ENCODE measurements at places on chromosomes 4 and X. TPM values are rescaled to one million over a fixed set of nuclear protein-coding genes. Genes with fewer than 3 reads are reported as not detected.

DNA sequence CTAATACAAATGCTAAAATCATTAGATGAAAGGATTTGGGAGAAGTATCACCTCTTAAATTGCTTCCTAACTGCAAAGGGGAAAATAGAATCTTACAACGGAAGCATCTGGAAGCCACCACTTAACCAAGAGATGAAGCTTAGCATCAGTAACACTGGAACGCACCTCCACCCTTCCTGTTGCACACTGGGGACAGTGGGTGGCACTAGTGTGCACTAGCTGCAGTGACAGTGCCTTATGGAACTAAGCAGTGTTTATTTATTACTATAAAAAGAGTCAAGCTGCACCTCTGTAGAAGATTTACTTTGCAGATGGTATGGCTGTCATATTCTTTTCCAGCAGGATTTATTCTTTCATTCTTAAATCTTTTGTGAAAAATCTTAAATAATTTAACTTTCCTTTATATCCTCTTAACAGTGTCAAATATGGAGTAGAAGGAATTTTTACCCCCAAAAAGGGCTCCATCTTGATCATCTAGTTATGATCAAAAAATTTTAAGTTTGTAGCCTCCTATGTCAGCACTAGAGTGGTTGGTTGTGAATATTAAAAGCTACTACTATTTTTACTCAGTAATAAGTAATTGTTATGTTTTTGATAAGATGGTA is 76.7 kb downstream of the SCD5 start:
- peak; percentile 12 for DNase-seq

GRCh38 chrX:68915778-68916177 is 87.0 kb downstream of the EFNB1 start:
- DNase-seq, result no peak

- DNase-seq, result no peak
These were observed 20.6 kb upstream of the COQ2 start for GRCh38 chr4:83305187-83305586.

DNA sequence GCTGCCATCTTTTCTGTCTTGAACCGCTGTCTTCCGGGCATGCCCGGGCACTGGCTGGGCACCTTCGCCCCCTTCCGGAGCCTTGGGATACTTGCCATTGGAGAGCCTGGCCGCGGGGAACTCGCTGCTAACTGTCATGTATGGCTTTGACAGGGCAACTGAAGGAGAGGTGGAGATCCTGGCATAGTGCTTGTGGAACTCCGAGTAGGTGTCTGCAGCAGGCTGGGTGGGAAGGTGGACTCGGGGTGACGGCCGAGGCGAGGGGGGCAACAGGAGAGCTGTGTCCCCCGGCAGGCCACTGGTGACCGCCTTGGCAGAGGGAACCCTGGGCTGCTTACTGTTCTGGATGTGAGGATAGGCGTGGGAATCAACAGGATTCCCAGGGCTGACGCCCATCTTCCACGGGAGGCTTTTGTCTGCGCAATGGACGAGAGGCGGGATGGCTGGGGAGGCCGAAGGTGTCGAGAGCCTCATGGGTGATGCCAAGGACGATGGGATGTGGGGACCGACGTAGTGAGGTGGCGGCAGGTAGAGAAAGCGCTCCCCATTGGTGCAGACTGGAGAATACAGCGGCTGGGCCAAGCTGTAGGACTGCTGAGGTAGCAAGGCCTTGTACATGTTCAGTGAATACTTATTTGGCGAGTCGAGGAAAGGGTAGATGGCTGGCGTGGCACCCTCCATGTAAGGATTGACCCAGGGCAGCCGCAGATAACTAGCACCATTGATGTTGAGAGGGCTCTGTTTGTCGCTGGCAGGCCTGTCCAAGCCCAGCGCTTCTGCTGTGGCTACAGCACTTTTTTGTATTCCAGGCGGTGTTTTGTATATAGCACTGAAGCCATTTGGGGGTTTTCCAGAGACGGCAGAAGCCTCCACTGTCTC is 23.4 kb downstream of the BCOR start:
- DNase-seq, result no peak

- peak; percentile 52 for DNase-seq
These were observed 3.1 kb downstream of the JADE1 start for GRCh38 chr4:128812442-128813235.

DNA sequence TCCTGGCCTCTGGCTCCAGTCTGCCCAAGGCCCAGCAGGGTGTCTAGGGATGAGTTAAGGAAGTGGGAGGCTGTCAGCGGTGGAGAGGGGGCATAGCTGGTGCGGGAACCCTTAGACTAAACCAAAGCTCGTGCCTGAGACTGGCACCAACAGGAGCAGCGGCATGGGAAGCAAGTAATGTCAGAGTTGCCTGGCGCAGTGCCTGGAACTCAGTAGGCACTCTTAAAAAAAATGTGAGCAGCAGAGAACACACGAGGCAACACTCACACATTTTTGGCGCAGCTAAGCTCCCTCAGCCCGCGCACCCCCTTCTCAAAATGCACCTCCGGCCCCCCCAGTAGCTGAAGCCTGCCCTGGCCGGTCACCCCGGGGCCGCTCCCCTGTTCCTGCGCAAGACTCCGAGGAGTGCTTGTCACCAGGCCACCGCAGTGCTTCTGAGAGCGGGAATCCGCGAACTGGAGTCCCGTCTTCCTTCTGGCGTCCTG is 583 bp downstream of the GABRE start:
- DNase-seq, result no peak

- no peak for DNase-seq
These were observed 25.5 kb upstream of the GPAT3 start for GRCh38 chr4:83510442-83510841.

- peak; percentile 9 for DNase-seq
These were observed 118.3 kb downstream of the DNAAF6 start for GRCh38 chrX:107324493-107325310.

GRCh38 chr4:123984886-123985285 is 588.3 kb downstream of the SPRY1 start:
- DNase-seq, result no peak

- no peak for DNase-seq
These were observed 97.5 kb downstream of the NPNT start for GRCh38 chr4:105992641-105993305.

DNA sequence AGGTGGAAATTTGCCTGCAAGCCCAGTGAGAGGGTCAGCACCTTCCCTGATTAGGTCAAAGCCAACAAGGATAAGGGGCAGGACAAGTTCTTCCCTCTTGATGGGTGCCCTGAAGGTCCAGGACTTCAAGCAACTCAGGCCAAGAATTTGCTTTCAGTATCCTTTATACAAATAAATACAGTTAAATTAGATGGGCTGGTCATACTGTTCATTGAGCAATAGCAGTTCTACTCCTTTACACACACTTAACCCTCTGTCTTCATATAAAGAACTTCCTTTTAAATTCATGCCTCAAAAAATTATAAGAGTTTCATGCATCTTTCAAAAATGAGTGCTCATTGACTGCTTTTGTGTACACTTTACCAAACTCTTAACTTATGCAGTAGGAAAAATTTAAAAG is 392.0 kb downstream of the SPRY1 start:
- no peak for DNase-seq

- no peak for DNase-seq
These were observed 5.5 kb downstream of the SOWAHD start for GRCh38 chrX:119763836-119764387.

- DNase-seq, result no peak
These were observed 31.5 kb downstream of the RAI2 start for GRCh38 chrX:17829566-17829965.

DNA sequence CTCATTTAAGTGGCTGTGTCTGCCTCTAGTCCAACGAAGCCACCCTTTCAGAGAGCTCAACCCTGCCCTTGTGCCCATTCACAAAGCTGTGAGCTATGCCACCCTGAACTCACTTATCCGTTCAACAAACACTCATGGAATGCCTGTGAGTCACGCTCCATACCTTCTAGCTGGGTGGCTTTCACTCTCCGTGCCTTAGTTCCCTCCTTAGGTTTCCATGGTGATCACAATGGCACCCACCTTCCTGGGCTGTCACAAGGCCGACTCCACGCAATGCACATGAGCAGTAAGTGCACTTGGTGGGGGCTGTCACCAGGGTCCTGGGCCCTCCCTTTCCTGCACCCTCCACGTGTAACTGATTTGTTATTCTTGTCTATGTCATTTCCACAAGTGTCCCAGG is 37.2 kb upstream of the PPP2R2C start:
- peak; percentile 23 for DNase-seq

- DNase-seq, result no peak
These were observed 38.3 kb downstream of the NDNF start for GRCh38 chr4:121034017-121034416.

DNA sequence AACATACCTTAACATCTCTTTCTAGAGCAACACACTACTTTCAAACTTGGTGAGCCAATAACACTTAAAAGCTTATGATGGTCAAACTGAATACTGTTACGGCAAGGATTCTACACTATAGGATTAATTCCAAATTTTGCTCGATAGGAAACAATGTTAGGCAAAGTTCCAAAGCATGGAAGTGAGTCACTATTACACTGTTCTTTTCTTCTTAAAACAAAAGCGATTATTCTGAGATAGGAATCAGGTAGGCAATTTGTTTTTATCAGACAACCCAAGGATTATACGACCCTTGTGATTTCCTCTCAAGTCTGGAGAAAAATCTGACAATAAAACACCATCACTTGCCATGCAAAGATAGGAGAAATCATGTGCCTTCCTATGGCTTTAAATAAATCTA is 81.5 kb downstream of the HUWE1 start:
- no peak for DNase-seq

DNA sequence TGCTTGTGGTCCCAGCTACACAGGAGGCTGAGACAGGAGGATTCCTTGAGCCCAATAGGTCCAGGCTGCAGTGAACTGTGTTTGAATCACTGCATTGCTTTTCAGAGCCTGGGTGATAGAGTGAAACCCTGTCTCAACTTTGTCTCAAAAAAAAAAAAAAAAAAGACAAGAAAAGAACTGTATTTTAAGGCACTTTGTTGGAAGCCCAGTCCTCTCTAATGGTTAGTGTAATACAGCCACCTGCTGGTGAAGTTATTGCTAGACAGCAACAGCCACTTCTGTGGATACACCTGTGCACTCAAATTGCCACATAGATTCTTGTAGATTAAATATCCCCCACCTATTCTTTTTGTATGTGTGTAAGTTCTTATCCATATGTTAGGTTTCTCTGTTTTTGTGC is 10.1 kb upstream of the FGG start:
- DNase-seq, result peak; percentile 12

- no peak for DNase-seq
These were observed 190.7 kb upstream of the MID1 start for GRCh38 chrX:10811111-10811510.

DNA sequence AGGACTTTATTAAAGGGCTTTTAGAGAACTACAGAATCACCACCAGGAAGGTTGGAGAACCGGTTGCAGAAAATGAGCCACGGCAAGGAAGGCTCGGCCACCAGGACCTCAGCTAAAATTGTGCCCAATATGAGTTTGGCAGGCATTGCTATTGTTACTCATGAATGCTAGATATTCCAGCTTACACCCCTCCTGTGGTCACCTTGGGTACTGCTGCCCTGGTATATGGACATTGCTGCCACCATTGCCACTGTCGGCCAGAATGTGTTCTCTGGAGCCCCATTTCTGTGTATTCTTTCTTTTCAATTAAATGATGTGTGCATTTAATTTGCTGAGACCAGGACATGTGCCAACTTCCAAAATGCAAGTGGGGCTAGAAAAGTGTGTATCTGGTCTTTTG is 626.7 kb upstream of the BOD1L1 start:
- no peak for DNase-seq

- no peak for DNase-seq
These were observed 458.8 kb downstream of the CCSER1 start for GRCh38 chr4:90585961-90586360.

DNA sequence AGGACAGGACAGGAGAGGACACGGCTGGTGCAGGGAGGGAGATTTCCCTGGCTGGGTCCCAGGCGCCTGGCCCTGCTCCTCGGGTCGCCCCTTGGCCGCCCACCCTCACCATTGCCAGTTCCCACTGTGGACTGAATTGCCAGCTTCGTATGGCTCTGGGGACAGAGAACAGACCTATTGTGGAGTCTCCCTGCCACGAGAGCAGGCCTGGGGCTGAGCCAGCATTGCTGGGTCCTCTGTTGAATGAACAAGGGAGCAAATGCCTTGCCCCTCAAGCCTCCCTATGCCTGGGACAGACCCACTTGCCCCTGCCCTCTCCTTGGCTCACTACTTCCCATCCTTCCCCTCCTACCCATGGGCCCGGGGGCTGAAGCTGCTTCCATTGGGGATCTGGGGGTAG is 4.3 kb downstream of the PLXNA3 start:
- no peak for DNase-seq

GRCh38 chrX:123184866-123185276 is 793 bp downstream of the GRIA3 start:
- no peak for DNase-seq

DNA sequence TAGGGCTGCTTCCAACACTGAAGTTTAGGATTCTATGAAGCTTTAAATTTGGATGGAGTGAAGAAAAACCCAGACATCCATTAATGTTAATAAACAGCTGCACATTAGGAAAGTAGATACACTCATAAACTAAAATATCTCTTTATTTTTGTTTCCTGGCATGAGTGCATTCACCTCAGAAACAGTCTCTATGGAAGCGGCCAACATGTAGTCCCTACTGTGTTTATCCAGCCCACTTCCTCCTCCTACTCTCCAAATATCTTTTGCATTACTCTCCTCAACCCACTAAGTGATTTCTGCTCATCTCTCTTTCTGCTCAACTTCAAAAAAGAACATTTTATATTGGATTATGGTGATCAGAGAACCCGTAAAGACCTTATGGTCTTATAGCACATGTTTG is 180.3 kb upstream of the MXRA5 start:
- no peak for DNase-seq

DNA sequence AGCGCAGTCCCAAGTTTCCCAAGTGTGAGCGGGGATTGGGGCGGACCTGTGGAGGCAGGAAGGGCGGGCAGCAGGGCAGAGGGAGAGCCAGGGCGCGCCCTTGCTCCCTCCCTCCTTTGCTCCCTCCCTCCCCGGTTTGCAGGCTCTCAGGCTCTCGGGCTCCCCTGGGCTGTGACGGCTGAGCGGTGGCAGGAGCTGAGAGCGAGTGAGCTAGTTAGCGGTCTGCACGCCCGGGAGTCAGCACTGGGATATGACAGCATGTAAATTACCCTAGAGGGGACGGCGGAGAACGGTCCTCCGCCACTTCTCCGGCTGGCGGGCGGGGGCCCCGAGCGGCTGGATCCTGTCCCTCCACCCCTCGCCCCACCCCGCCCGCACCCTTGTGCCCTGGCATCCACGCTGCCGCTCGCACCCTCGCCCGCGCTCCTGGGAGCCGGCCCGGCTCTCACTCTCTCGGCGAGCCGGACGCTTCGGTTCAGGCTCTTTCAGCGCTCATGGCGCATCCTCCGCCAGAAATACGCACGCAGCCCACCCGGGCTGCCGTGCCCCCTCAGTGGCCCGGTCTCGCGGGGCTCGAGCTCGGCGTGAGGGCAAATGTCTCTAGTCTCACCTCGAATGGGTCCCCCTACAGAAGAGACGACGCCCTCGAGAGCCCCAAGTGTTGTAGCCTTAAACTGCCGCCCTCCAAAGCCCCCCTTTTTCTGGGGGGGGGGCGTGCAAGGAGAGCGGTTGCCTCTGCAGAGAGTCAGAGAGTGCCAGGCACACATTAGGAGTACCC is at the start of gene TSC22D3:
Gene TSC22D3 (minus strand): TSS at position 54 of the 778 bp plus-strand sequence. CDS start 368 bp downstream, outside the sequence.
- DNase-seq, result peak; percentile 63

GRCh38 chr4:47061435-47061834 is 30.1 kb downstream of the GABRB1 start:
- DNase-seq, result no peak

Gene BTK
- 0.19 TPM for total RNA-seq

Gene EGFL6
- total RNA-seq, result not detected

Gene RNF175
- total RNA-seq, result 0.91 TPM

Gene CXCL8
- not detected for total RNA-seq

Gene GLRA2
- not detected for total RNA-seq

Gene DOK7
- not detected for total RNA-seq

Gene COX7B2
- not detected for total RNA-seq

Gene HGFAC
- total RNA-seq, result not detected

Gene SATL1
- not detected for total RNA-seq

Gene TMPRSS11A
- total RNA-seq, result not detected

Gene IQSEC2
- not detected for total RNA-seq
